ENCODE measurements at places on chromosomes 3 and 15. TPM values are rescaled to one million over a fixed set of nuclear protein-coding genes. Genes with fewer than 3 reads are reported as not detected.
A peak's percentile ranks its signal among the peaks of the same experiment; 100 is the strongest.

UROC1 gene
- total RNA-seq: not detected

RTP4 gene
- 2.7 TPM for total RNA-seq

AEN gene
- 55.7 TPM for total RNA-seq

PCOLCE2 gene
- not detected for total RNA-seq

DNA sequence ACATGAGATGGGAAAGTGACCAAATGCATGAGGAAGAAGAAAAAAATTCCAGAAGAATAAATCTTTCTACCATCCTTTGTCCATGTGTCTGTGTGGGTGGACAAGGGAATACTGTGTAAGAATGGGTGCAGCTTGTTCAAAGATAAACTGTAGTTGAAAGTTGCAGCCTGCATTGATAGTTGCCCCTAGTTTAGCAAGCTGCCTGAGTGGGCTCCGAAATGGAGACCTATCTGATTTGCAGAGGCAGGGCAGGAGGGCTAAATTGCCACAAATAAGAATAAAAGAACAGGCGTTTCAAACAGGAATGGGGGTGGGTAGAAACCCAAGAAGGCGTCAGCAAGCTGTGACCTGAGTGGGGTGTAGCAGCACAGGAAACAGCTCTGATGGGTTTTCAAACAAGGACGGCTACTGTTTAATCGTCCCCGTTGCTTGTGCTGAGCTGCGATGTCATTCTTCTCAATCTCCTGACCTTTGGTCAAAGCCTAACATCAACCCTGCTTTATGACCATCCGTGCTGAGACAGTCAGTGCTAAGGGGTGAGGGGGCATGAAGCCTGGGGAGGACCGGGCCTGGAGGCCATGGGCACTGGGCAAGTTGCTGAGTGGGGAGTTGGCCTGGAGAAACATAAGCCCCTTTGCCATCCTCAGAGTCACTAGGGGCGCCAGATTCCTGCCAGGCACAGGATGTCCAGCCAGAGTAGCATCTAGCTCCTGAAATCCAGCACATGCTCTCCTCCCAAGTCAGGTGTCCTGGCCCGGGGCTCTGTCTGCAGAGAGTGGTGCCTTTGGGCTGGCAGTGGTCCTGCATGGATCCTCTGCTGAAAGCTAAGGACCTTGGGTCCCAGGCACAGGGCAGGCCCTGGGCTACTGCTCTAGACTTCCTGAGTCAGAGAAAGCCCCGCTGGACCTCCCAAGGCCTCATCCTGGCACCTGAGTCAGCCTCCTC, 19.2 kb upstream of the C15orf39 start:
- no peak for DNase-seq
- H3K4me1 ChIP-seq: no peaks in the 10 kb centered on the region
- no peak overlapping the region for H3K27ac ChIP-seq

DNA sequence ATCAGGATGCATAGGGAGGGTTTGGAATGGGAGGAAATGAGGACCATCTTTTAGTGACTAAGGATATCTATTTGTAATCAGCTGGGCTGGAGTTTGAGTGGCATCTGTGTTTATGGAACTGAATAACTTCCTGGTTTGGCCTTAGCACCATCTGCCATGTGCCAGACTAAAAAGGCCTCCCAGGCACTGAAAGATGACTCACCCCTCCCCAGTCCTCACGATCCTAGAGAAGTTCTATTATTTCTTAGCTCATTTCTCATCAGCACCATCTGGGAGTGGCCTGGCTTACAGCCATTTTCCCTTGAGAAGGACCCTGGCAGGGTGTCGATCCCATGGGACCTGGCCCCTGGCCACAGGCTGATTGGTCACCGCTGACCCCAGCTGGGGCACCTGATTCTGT, 23.9 kb upstream of the CTXND1 start:
- no peak overlapping the region for H3K27ac ChIP-seq
- H3K4me3 ChIP-seq: no peak overlapping the region
- H3K27me3 ChIP-seq: peaks cover 10% of the 10 kb centered on the region

DNA sequence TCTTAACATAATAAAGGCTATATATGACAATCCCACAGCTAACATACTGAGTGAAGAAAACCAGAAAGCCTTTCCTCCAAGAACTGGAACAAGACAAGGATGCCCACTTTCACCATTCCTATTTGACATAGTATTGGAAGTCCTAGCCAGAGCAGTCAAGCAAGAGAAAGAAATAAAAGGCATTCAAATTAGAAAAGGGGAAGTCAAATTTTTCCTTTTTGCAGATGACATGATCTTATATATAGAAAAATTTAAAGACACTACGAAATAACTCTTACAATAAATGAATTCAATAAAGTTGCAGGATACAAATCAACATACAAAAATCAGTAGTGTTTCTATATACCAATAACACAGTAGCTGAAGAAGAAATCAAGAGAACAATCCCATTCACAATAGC, 42.2 kb upstream of the CP start:
- H3K4me1 ChIP-seq: no peaks in the 10 kb centered on the region
- no peak overlapping the region for H3K27ac ChIP-seq
- H3K27me3 ChIP-seq: peaks cover 4% of the 10 kb centered on the region
- no peak overlapping the region for H3K4me3 ChIP-seq
- DNase-seq: no peak

- H3K27me3 ChIP-seq: no peaks in the 10 kb centered on the region
- H3K4me1 ChIP-seq: peaks cover under 1% of the 10 kb centered on the region
- peaks cover 27% of the 10 kb centered on the region for H3K36me3 ChIP-seq
- H3K27ac ChIP-seq: no peak overlapping the region
- no peak for DNase-seq
Observed at GRCh38 chr15:41950489-41950888, 21.9 kb downstream of the EHD4 start.

- peaks cover 52% of the 10 kb centered on the region for H3K4me1 ChIP-seq
- H3K27me3 ChIP-seq: no peaks in the 10 kb centered on the region
- H3K27ac ChIP-seq: peak overlapping the region; percentile 96
Observed at GRCh38 chr3:122679882-122680474, 661 bp upstream of the PARP14 start.

- H3K27me3 ChIP-seq: no peaks in the 10 kb centered on the region
- no peaks in the 10 kb centered on the region for H3K4me1 ChIP-seq
- no peak overlapping the region for H3K4me3 ChIP-seq
- no peak overlapping the region for H3K27ac ChIP-seq
Observed at GRCh38 chr15:48566668-48567067, 78.8 kb downstream of the FBN1 start.

- H3K27ac ChIP-seq: no peak overlapping the region
- DNase-seq: peak; percentile 36
- no peak overlapping the region for H3K4me3 ChIP-seq
- peaks cover 26% of the 10 kb centered on the region for H3K4me1 ChIP-seq
- peaks cover 5% of the 10 kb centered on the region for H3K27me3 ChIP-seq
- H3K36me3 ChIP-seq: no peaks in the 10 kb centered on the region
Observed at GRCh38 chr3:125119752-125120378, 64.1 kb upstream of the HEG1 start.

DNA sequence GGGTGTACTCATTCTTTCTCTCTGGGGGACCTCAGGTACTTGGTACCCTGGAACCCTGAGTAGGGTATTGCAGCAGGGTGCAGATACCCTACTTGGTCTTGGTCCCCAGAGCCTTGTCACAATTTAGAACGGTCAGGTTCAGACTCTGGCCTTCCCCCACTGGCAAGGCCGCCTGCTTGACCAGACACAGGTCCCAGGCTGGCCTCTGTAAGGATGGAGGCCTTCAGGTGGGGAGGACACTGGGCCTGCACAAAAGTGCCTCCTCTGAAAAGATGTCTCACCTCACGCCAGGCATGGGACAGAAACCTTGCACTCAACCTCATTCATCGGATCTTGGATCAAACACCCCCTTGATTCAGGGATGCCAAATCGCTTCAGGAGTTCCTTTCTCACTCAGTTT, 158.4 kb downstream of the KLF13 start:
- no peak for DNase-seq
- H3K4me1 ChIP-seq: peaks cover 68% of the 10 kb centered on the region
- peak overlapping the region; percentile 81 for H3K4me3 ChIP-seq
- peaks cover 14% of the 10 kb centered on the region for H3K36me3 ChIP-seq
- peak overlapping the region; percentile 85 for H3K27ac ChIP-seq
